ENCODE measurements at places on chromosomes 2 and 18. TPM values are rescaled to one million over a fixed set of nuclear protein-coding genes. Genes with fewer than 3 reads are reported as not detected.
A peak's percentile ranks its signal among the peaks of the same experiment; 100 is the strongest.

- DNase-seq, result no peak
Measured at GRCh38 chr2:8578335-8579244, 103.3 kb upstream of the ID2 start.

DNA sequence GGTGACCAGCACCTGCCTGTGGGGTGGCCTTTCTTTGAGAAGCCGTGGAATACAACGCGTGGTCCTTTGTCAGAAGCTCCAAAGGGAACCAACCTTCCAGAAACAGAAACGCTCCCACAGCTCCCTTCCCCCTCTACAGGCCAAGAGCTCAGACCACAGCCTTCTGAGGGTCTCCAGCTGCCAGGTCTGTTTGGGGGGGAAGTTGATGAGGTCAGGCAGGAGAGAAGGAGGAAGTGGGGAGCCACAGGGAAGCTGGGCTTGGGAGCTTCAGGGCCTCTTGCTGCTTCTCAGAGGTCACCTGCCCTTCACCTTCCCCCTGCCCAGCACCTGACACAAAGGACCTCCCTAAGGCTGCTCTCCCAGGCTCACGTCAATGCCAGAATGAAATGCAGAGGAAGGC lies 287.7 kb upstream of the ID2 start:
- DNase-seq, result no peak

DNA sequence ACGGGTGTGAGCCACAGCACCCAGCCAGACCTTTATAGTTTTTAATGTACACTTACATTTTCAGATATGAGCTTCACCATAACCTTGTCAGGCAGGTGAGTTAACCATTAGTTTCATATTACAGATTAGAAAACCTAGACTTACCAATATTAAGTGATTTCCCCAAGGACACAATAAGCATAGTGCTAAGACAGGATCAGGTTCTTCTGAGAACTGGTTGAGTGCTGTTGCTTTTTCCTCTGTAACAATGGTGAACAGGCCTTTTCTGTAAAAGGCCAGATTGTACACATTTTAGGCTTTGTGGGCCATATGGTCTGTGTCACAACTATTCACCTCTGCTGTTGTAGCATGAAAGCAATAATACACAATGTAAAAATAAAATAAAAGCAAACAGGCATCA lies 332.0 kb downstream of the PIK3C3 start:
- DNase-seq, result no peak

DNA sequence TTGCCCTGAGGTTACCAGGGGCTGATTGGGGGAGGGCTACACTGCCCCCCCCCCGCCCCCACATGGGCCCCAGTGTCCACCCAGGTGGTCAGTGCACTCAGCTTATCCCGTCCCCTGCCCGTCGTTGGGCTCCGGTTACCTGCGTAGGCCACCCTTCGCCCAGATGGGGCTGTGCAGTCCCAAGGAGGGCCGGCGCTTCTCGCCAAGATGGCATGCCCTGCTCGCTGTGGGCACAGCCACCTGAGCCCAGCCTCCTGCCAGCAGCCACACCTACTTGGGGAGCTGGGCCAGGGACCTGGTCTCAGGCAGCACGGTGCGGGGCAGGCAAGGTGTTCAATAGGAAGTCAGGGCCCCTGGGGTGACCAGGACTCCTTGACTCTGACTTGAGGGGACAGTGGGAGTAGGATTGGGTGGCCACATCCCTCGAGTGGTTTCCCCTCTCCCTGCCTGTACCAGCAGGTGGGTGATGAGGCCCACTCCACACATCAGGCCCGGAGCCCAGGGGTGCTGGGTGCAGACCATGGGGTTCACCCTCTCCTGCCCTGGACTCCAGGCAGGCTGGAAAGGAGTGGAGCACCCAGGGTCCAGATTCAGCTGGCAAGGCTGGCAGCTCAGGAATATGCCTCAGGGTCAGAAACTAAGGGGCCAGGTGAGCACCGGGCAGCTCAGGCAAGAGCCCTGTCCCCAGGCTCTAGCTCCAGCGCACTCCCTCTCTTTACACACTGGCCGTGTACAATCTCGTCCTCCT lies 170.3 kb downstream of the GLI2 start:
- DNase-seq, result no peak

DNA sequence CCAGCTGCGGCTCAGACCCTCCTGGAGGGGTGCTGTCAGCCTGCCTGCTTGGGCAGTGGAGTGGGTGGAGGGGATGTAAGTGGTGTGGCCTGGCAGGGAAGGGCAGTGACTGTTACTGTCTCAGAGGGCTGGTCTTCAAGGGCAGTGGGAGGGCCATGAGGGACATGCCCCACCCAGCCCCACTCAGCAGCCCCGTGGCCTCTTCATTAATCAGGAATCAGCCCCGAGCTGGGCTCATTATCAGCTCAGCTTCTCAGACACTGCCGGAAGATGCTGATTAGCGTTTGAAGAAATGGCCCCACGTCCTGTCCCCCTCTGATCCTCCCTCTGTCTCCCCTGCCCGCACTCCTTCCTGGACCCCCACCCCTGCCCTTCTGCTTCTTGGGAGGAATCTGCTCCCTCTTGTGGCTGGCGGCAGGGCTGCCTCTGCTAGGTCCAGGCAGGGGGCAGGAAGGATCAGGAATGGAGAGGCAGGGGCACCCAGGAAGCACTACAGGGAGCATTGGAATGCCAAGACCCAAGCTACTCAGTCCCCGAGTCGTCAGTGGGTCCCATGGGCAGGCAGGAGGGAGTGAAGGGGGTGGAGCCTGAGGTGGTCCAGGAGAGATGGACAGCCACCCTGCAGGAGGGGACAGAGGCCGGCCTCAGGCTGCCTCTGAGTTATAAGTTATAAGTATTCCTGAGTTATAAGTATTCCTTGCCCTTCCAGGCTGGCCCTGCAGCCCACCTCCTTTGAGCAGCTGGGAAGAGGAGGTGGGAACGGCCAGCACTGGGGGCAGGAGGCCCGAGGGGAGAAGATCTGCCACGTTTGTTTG lies 7.0 kb downstream of the ASIC4 start:
- DNase-seq, result peak; percentile 60

- DNase-seq, result no peak
Measured at GRCh38 chr2:235498541-235498940, 4.7 kb downstream of the AGAP1 start.

DNA sequence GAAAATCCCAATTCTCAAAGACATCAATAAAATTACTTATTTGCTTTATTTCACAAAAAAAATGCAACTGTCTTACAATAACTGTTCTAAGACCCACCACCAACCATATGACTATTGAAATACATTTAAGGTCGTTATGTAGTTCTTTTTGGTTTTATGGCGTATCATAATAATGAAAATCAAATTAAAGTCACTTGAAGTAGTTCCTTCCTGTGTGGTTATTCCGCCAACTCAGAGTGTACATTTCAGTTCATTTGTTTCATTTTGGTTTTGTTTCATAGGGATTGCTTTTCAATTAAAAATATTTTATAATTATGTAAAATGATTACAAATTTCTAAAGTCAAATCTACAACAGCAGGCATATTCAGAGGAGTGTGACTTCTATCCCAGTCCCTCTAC lies 45.9 kb upstream of the AAK1 start:
- DNase-seq, result no peak

DNA sequence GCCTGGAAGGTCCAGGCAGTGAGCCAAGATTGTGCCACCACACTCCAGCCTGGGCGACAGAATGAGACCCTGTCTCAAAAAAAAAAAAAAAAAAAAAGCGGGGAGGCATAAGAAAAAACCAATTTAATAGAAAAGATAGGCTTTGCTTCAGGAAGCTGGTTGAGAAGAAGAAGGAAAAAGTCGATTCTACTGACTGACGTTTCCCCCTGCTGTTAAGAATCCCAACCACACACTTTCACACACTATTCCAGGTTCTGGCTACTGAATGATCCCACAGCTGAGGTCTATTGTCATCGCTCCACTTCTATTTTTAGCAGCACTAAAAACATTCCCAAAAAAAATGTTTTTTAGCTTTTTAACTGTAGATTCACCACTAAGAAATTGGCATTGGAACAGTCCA lies 6.7 kb upstream of the CHCHD5 start:
- peak; percentile 20 for DNase-seq

GRCh38 chr2:64624108-64624610 lies 29.6 kb downstream of the SERTAD2 start:
- no peak for DNase-seq

- DNase-seq, result no peak
Measured at GRCh38 chr18:55310044-55310676, 277.8 kb downstream of the TCF4 start.

DNA sequence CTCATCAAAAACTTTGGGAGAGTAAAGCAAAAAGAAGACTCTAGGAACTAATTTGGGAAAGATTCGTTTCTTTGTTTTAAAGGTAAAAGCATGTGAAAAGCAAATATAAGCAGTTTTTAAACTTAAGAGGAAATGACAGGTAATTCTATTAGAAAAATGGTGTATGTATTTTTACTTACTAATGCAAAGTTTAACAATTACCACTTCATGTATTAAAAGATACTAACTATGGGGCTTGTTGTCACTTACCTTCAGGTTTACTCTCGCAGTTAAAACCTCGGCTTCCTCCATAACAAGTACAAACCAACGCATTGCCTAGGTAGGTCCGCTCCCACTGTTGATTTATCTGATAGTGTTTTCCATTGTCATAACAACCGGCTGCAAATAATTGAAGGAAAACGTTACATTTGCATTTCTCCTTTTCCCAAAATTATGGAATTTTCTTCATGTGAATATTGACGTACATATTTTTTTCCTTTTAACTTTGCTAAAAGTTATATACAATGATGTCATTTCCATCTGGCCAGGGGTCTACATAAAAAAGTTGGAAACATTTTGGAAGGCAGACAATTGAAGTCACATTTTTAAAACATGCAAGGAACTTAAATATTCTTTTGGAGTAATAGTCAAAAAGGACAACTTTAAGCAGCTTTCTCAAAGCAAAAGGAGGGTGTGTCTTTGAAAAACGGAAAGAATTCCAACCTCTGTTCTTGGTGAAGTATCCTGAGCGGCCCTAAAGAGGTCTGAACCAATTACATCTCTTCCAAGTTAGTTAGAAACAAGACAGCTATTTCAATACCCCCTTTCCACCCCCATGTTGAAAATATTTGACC lies 1.2 kb downstream of the FN1 start:
- DNase-seq, result peak; percentile 58

- DNase-seq, result no peak
Measured at GRCh38 chr2:190707726-190708125, 58.8 kb downstream of the NAB1 start.

DNA sequence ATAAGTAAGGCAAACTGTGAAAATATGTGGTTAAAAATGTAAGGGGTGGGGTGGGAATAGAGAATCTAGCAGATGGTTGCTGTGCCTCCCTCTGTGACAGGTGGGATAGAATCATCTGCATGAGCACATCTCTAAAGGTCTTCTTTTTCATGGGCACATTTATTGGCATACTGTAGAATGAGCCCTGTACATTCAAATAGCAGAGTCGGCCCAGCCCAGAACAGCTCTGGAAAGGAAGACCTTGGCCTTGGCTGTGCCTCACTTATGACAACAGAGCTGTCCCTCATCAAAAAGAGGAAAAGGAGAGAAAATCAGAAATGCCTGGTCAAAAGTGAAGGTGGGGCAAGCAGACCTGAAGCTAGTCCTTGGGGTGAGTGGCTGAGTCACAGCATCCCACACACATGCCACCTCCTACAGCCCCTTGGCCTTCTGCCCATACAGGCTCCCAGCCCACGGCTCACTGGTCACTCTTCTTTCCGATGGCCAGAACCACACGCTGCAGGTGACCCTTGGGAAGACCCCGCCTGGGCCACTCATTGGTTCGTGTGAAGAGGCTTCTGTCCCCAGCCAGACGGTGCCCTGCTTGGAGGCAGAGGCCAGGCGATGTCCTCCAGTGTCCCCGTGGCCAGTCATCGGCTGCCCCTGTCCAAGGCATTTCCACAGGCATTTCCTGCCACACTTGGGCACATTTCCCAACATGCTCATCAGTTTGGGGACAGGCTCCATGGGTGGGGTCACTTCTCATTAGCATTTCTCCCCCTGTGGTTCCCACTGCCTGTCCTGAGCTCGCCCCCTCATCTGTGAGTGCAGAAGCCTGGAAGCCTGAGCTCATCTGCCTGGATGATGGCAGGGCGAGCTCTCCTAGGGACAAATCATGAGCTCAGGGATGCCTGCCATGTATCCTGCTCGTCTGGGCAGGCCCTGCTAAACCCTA lies 113.6 kb downstream of the MCFD2 start:
- DNase-seq, result no peak

GRCh38 chr2:42107249-42108042 lies 59.6 kb downstream of the PKDCC start:
- DNase-seq, result no peak

GRCh38 chr2:134839649-134840048 lies 1.2 kb downstream of the ACMSD start:
- DNase-seq, result no peak

DNA sequence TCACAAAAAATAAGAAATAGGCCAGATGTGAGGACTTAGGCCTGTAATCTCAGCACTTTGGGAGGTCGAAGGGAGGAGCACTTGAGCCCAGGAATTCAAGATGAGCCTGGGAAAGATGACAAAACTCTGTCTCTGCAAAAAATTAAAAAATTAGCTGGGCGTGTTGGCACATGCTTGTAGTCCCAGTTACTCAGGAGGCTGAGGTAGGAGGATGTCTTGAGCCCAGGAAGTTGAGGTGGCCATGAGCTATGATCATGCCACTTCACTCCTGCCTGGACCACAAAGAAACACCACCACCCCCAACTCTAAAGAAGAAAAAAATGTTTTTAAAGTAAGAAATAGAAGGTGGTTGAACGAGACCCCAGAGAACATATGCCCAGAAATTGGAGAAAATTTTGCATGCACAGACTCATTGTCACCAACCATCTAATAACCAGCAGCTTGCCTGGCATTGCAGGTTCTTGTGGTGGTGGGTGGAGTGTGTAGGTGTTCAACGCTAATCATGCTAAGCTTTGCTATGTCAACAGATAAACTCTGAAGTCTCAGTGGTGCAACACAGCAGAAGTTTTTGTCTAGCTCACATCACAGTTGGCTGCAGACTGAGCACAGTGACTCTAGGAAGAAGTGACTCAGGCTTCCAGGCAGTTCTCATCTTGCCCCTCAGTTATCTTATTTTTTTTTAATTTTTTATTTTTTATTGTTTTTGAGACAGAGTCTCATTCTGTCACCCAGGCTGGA lies 18.6 kb downstream of the ARL4C start:
- DNase-seq, result no peak

DNA sequence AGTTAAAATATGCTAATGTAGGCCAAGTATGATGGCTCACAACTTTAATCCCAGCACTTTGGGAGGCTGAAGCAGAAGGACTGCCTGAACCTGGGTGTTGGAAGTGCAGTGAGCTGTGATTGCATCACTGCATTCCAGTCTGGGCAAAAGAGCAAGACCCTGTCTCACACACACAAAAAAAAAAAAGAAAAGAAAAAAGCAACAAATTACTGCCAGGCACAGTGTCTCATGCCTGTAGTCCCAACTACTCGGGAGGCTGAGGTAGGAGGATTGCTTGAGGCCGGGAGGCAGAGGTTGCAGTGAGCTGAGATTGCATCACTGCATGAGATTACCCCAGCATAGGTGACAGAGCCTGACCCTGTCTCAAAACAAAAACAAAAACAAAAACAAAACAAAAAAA lies 110.6 kb downstream of the PRELID3A start:
- DNase-seq, result no peak

- DNase-seq, result no peak
Measured at GRCh38 chr2:26805241-26805676, 19.4 kb downstream of the CENPA start.

- DNase-seq, result no peak
Measured at GRCh38 chr2:119233326-119234020, 9.8 kb downstream of the STEAP3 start.

GRCh38 chr2:181143790-181144300 lies 163.4 kb downstream of the UBE2E3 start:
- DNase-seq, result no peak

- no peak for DNase-seq
Measured at GRCh38 chr2:100754951-100755350, 65.0 kb upstream of the NPAS2 start.

Gene KIAA2012
- total RNA-seq, result 0.21 TPM

Gene PARD6G
- 11.6 TPM for total RNA-seq

Gene SULT1C4
- 34.4 TPM for total RNA-seq

Gene ELOA2
- not detected for total RNA-seq

Gene FBXO15
- total RNA-seq, result 0.21 TPM

Data from tongue (tissue), 3 donors.